Neural cell (in vitro differentiated cells): ENCODE measurements at places on chromosomes 7 and 10. TPM values are rescaled to one million over a fixed set of nuclear protein-coding genes. Genes with fewer than 3 reads are reported as not detected.

The FOXP2 gene
- polyA plus RNA-seq: 37.9 and 51.3 TPM in 2 replicates

The TAC1 gene
- polyA plus RNA-seq: 3,985 and 4,629 TPM in 2 replicates

The ABCC2 gene
- 2.0 and 3.4 TPM in 2 replicates for polyA plus RNA-seq

The RBAK gene
- polyA plus RNA-seq: 12.0 and 12.9 TPM in 2 replicates

The EPHB4 gene
- 0.92 and 1.4 TPM in 2 replicates for polyA plus RNA-seq

The FLNC gene
- polyA plus RNA-seq: 0.36 and 0.60 TPM in 2 replicates

The COBL gene
- polyA plus RNA-seq: 0.10 and 0.12 TPM in 2 replicates

The ASZ1 gene
- polyA plus RNA-seq: not detected in 2 replicates

The KIAA1549 gene
- polyA plus RNA-seq: 14.1 and 14.8 TPM in 2 replicates

The SCIN gene
- polyA plus RNA-seq: 0.53 TPM in 1 of 2 replicates, not detected in the other

The PLXNA4 gene
- polyA plus RNA-seq: 7.2 and 10.3 TPM in 2 replicates

The RGS10 gene
- 2.6 TPM in 1 of 2 replicates, not detected in the other for polyA plus RNA-seq

The TCAF2 gene
- polyA plus RNA-seq: 0.08 and 0.28 TPM in 2 replicates

The AGR2 gene
- not detected in 2 replicates for polyA plus RNA-seq

The CPXM2 gene
- polyA plus RNA-seq: not detected in 2 replicates

The TMEM229A gene
- 0.31 and 0.94 TPM in 2 replicates for polyA plus RNA-seq

The PDZD7 gene
- polyA plus RNA-seq: 1.5 and 2.6 TPM in 2 replicates

The CCL24 gene
- not detected in 2 replicates for polyA plus RNA-seq
